ENCODE measurements at places on chromosomes 2 and 18.
A peak's percentile ranks its signal among the peaks of the same experiment; 100 is the strongest.

DNA sequence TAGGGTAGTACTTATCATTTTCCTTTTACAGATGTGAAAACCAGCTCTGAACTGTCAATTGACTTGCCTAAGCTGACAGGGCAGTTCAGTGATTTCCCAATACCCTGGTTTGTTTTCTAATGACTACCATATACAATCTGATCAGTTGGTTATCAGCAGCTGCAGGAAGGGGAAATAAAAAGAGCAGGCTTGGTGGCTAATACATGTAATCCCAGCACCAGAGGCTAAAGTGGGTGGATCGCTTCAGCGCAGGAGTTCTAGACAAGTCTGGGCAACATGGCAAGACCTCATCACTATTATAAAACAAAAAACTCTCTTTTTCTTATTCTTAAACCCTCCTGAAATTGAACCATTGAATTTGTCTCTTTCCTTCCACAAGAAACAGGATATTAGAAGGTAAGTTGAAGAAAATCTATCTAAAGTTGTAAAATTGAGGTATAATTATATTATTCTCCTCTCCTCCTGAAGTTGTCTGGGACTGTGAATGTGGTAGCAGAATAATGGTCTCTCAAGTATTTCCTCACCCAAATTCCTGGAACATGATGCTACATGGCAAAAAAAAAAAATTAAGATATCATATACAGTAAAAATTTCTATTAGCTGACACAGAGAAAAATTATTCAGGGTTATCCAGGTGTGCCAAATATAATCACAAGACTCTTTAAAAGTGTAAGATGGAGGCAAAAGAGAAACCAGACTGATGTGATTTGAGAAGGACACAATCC lies 1441.6 kb downstream of the SUCLG1 start:
- peak; percentile 24 for DNase-seq

DNA sequence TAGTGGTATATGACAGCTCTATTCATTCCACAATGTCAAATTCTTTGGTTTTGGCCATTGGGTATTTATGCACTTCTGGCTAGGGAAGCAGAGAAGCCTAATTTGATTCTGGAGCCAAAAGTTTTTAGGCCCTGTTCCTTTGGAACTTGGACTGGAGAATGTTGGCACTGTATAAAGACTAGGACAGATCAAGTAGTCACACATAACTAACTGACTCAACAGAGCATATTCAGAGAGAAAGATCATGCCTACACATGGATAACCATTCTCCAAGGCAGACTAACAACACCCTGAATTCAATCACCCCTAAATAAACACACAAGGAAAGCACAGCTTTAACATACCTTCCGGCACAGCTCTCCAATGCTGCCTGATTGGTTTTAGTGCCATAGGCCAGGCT lies 62.9 kb downstream of the ARHGAP15 start:
- no peak for DNase-seq

DNA sequence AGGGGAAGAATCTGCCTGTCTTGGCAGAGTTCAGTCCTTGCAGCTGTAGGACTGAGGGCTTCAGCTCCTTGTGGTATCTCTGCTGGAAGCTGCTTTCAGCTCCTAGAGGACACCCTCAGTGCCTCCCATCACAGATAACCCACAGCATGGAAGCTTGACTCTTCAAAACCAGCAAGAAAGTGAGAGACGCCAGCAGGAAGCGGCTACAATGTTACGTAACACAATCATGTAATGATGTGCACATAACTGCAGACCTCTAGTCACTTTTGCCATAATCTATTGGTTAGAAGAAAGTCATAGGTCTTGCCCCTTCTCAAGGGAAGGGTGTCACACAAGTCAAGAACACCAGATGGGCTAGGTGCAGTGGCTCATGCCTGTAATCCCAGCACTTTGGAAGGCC lies 69.1 kb upstream of the AFF3 start:
- no peak for DNase-seq

GRCh38 chr2:177688844-177689243 lies 296.3 kb downstream of the AGPS start:
- DNase-seq = no peak

DNA sequence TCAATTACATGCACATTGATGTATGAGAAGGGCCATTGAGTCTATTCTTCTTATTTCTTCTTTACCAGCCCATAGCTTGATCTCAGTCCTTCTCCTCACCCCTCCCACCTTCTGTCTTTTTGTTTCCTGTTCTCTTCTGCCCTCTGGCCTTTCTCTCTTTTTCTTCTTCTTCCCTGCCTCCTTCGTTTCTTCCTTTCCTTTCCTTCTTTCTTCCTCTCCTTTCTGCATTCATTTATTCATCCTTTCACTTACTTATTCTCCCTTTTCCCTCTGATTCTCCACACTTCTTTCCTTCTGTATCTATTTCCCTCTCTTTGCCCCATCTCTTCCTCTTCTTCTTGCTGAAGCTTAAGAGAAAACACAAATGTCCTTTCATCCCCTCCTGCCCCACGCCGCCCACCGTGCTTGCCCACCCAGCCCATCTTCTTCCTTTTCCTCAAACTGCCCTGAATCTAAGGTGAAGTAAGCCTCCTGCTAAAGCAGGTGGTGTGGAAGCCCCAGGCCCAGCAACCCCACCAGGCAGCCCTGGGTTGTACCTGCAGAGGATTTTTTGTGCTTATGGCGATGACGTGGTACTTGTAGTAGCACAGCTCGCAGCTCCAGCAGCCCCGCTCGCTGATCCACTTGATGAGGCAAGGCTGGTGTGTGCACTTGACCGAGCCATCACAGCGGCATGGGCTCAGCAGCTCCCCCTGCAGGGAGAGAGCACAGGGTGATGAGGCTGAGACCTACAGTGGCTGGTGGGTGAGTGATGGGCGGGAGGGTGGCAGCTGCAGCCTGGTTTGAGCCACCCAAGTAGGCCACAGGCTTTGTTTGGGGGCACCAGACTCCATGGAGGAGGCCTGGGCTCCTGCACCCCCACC lies 89.0 kb downstream of the MARCHF4 start:
- DNase-seq = no peak

DNA sequence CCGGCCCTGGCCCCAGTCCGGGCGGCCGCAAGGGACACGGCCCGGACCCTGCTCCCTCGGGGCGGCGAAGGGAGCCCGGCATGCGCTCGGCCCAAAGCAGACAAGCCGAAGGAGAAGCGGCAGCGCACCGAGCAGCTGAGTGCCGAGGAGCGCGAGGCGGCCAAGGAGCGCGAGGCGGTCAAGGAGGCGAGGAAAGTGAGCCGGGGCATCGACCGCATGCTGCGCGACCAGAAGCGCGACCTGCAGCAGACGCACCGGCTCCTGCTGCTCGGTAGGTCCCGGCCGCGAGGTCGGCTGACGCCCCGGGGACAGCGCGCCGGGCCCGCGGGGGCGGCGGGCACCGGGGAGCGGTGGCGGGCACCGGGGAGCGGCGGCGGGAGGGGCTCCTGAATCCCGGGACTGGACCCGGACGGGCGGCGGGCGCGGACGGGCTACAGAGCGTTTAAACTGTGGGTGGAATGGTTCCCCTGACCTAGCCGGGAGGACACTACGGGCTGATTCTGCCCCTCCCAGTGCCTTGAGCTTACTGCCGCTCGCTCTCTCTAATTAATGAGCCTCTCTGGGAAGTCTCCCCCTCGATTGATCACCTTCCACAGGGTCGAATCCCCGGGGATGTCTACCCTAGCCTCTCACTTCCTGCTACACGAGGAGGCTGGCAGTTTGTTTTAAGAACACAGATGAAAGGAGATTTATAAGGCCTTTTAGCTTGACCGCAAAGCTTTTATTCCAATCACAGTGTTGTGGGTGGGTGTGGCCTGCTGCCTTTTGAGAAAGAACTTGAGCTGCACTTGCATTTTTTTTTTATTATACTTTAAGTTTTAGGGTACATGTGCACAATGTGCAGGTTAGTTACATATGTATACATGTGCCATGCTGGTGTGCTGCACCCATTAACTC lies 853 bp downstream of the GNAL start:
- DNase-seq = peak; percentile 27

DNA sequence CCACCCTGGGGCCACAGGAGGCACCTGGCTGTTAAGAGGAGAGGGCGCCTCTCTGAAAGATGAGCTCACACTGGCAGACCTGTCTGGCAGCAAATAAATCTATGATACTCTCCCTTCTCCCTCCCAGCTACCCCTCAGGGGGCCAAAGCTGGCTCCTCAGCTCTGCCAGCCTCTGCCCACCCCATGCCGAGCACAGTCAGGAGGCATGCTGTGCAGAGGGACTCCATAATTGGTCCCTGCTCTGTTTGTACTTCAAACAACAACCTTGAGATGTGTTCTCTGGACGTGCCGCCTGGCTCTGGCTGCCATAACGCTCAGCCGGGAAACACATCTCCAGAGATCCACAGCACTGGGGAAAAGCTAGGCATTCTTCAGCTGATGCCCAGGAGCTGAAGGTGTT lies 126.7 kb downstream of the GALNT14 start:
- DNase-seq = no peak

GRCh38 chr2:31446848-31447247 lies 32.3 kb upstream of the XDH start:
- DNase-seq = no peak

GRCh38 chr2:29006092-29006979 lies 25.2 kb downstream of the TOGARAM2 start:
- DNase-seq = no peak

DNA sequence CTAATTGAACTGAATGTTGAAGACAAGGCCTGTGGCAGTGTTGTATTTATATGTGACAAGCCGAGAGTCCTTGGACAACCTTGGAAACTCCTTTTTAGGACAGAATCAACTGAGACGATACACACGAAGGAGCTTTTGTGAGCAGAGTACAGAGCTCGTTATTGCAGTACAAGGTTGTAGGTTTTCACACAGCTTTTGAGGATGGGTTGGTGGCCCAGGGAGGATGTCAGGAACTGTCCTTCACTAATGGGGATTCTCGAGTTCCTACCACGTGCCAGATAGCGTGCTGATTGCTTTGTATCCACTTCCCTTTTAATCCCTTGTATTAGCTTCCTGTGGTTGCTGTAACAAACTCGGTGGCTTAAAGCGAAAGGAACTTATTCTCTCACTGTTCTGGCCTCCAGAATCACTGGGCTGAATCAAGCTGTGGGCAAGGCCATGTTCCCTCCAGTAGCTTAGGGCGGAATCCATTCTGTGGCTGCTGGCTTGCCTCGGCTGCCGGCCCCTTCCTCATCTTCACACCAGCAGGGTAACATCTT lies 20.2 kb downstream of the INPP4A start:
- no peak for DNase-seq

DNA sequence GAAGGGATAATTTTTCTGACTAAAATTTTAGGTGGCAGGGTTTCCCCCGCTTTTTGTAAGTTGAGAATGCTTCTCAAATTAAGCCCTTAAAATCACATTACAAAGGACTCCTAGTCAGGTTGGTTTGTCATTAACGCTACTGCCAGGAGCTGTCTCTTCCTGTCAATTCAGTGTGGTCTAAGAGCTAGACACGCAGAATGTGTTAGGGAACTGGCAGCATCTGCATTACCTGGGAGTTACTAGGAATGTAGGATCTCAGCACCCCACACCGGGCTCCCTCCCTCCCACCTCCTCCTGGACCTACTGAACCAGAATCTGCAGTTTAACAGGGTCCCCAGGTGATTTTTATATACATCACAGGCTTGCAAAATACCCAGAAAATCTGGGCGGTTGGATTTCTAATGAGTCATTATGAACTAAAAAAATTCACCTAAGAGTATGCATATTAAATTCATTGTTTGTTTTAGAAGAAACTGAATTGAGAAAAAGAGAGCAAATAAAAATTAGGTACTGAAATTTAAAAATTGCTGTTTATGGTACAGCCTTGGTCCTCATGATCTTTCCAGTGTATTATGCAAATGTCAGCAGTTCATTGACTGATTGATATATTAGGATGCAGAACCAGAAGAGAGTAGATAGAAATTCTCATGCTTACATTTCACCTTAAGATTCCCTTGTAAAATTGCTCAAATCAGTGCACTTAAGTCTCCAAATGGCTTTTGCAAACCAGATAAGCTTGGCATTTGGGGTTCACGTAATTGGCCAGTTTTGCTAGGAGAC lies 130.9 kb upstream of the ITGA6 start:
- no peak for DNase-seq

DNA sequence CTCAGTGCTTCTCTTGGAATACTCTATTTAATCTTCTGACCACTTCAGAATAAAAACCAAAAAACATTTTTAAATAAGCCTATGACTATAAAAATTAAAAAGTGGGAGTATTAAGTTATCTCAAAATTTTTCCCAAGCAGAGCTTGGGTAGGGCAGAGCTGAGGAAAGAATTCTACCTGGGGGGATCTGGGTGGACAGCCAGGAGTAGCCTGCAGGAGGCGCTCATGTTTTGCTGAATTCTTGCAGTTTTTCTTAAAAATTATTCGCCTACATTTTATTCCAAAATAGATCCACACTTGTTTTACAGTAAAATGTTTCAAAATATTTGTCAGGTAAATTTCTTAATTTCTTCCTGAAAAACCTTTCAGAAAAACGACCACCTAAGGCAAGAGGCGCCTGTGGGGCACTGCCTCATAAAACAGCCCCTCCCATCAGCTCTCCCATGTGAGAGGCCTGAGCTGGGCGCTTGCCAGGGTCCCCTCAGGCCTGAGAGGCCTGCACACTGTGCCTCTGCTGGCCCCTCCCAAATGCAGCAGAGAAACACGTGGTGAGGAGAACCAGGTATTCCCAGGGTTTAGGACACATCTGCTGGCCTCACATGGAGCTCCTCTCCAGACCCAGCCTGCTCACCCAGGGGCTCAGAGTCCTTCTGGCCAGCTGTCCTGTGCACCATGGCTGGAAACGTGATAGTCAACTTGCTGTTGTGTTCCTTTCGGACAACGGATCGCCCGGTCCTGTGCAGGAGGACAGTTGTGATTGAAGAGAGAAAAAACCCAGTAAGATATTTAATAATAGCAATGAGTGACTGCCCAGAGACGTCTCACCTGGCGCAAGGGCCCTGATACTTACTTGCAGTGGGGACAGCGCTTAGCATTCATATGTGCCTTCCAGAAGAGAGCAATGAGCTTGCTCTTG lies 17.5 kb downstream of the POLR1A start:
- DNase-seq = no peak

DNA sequence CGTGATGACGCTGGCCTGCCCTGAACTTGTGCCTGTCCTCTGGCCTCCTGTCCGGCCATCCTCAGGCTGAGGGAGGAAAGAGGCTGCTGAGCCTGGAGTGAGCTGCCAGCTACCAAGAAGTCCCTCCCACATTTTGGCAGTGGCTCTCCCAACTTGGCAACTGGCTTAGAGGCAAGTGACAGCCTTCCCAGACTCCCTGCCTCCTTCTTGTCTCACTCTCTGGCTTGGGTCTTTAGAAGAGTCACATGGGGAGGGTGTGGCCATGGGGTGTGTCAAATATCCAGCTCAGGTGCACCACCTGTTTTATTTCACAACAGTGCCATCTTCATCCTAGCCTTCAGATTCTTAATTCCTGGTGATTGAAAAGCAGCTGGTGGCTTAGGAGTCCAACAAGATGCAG lies 222.9 kb downstream of the PRKCE start:
- peak; percentile 51 for DNase-seq

GRCh38 chr2:65602603-65603235 lies 170.3 kb upstream of the SPRED2 start:
- no peak for DNase-seq

GRCh38 chr2:73202156-73203054 lies at the start of gene NOTO:
NOTO (plus strand) TSS chr2:73202574; CDS start chr2:73202667, 93 bp downstream.
- DNase-seq = peak; percentile 20

GRCh38 chr2:152558158-152558984 lies 158.9 kb downstream of the PRPF40A start:
- DNase-seq = peak; percentile 86

GRCh38 chr2:38163006-38163405 lies 87.1 kb upstream of the CYP1B1 start:
- no peak for DNase-seq

GRCh38 chr18:48841381-48842258 lies 109.1 kb downstream of the SMAD7 start:
- peak; percentile 82 for DNase-seq

- DNase-seq = no peak
Measured at GRCh38 chr2:96241227-96241626, 24.6 kb downstream of the TMEM127 start.

- peak; percentile 46 for DNase-seq
Measured at GRCh38 chr2:159658881-159659873, 42.8 kb upstream of the BAZ2B start.
